ENCODE measurements at places on chromosomes 5 and 9. TPM values are rescaled to one million over a fixed set of nuclear protein-coding genes. Genes with fewer than 3 reads are reported as not detected.

- no peak overlapping the region for H3K27ac ChIP-seq
- H3K27me3 ChIP-seq: no peaks in the 10 kb centered on the region
- DNase-seq: no peak
- no peak overlapping the region for H3K4me3 ChIP-seq
Measured at GRCh38 chr5:82793808-82794419, 283.3 kb downstream of the TMEM167A start.

DNA sequence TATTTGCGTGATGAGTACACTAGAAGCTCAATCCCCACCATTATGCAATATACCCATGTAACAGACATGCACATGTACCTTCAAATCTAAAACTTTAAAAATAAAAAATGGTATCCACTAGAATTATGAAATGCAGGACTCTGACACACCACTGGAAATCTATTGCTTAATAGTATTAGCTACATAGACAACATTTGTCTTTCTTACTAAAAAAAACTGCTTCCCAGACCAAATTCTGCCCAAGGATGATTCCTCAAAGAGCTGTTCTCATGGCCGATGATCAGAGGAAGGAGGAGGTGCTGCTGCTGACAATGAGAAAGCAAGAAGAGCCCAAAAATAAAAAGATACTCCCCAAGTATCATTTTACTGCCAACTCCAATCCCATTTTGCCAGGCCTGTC is 67.2 kb downstream of the TTC39B start:
- no peak overlapping the region for H3K27ac ChIP-seq
- H3K36me3 ChIP-seq: no peaks in the 10 kb centered on the region
- no peak overlapping the region for H3K4me3 ChIP-seq

- H3K4me1 ChIP-seq: peaks cover 3% of the 10 kb centered on the region
- H3K27ac ChIP-seq: no peak overlapping the region
- no peak for DNase-seq
- H3K27me3 ChIP-seq: no peaks in the 10 kb centered on the region
Measured at GRCh38 chr9:78004478-78005229, 27.0 kb downstream of the GNAQ start.

- no peaks in the 10 kb centered on the region for H3K27me3 ChIP-seq
- no peak for DNase-seq
- H3K36me3 ChIP-seq: no peaks in the 10 kb centered on the region
- no peak overlapping the region for H3K27ac ChIP-seq
- no peak overlapping the region for H3K4me3 ChIP-seq
Measured at GRCh38 chr5:109880907-109881685, 191.4 kb downstream of the MAN2A1 start.

DNA sequence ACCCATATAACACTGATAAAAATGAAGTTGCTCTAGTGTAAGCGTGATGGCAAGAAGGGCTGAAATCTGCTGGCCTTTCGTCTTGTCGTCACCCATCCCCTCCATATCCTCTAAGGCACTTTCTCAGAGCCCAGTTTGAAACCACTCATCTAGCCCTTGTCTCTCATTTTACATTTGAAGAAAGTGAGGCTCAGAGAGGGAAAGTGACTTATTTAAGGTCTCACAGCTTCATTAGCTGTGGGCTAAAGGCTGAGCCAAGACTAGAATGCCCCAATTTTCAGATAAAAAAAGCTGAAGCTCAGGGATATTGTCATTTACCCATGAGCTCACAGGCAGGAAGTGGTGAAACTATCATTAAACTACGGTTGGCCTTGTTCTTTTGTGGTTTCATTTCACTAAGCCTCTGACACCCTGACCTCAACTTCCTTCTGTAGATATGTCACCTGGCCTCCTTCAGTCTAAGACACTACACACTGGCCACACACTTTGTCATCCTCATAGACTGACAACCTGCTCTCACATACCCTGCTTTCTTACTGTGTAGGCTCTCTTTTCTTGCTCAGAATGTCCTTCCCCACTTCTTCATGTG is 176.7 kb upstream of the DMAC1 start:
- no peaks in the 10 kb centered on the region for H3K4me1 ChIP-seq
- H3K27ac ChIP-seq: no peak overlapping the region
- no peaks in the 10 kb centered on the region for H3K36me3 ChIP-seq
- no peaks in the 10 kb centered on the region for H3K27me3 ChIP-seq
- DNase-seq: no peak

DNA sequence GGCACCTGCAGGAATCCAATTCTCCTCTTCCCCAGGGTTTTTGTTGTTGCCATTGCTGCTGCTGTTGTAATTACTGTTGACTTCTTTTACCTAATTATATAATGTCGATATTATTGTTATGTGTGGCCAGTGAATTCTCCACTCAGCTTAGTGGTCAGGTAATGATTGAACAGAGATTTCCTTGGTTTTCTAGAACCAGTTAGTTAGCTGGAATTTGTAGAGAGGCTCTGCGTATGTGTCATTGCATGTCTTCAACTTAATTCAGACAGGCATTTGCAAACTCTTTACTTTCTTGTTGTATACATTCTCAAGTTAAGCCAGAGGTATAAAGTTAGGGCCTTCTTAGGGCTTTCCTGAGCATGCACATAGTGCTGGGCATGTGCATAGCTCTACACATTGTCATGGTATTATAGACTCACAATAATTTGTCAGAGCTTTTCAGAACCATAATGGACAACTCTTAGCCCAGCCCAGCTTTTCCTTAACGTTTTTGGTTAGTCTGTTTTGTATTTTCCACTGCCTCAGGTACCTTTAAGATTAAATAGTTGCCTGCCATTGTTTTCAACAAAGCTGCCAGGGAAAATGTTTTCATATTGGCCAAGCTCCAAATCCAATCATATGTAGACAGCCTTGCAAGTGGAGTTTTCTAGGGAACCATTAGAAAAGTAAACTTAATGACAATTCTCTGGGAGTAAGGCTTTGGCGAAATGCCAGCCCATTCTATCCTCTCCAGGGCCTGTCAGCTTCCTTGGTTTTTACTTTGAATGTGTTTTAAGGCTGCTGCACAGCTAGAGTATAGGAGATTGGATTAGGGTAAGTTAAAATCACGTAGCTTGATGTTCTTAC is 68.1 kb downstream of the UBE2R2 start:
- DNase-seq: no peak
- no peaks in the 10 kb centered on the region for H3K36me3 ChIP-seq

DNA sequence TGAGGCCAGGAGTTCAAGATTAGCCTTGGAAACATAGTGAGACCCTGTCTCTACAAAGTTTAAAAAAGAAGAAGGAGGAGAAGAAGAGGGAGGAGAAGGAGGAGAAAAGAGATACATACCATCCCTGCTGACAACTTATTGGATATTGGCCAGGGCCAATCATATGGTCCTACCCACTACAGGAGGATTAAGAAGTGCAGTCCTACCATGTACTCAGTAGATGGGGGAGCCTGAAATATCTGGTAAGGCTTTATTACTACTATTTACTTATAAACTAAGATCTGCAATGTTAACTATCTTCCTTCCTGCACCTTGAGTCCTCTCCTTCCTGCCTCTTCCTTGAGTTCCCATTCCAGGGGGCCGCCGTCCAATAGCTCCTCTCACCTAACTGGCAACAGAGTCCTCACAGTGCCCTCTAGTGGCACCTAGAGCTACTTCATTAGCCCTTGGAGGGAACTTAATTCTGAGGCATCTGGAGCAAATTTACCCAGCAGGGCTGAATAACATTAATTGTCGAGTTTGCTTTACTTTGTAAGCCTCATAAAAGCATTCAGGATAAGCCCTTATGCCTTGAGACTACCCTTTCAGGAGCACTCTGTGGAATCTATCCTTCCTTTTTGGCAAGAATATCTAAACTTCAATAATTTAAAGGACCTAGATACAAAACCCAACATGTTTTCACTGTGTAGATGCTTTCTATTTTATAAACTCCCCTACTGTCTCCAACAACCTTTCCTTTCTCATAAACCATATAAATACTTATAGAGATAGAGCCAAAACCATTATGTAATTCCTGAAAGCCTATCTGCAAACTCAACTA is 39.1 kb upstream of the RANBP6 start:
- no peak overlapping the region for H3K4me3 ChIP-seq
- no peaks in the 10 kb centered on the region for H3K36me3 ChIP-seq
- H3K27ac ChIP-seq: no peak overlapping the region
- no peaks in the 10 kb centered on the region for H3K4me1 ChIP-seq
- DNase-seq: no peak

- H3K4me1 ChIP-seq: no peaks in the 10 kb centered on the region
- peaks cover 2% of the 10 kb centered on the region for H3K27me3 ChIP-seq
- no peaks in the 10 kb centered on the region for H3K36me3 ChIP-seq
- H3K4me3 ChIP-seq: no peak overlapping the region
- no peak overlapping the region for H3K27ac ChIP-seq
- no peak for DNase-seq
Measured at GRCh38 chr5:127330116-127330515, 39.5 kb downstream of the MEGF10 start.

DNA sequence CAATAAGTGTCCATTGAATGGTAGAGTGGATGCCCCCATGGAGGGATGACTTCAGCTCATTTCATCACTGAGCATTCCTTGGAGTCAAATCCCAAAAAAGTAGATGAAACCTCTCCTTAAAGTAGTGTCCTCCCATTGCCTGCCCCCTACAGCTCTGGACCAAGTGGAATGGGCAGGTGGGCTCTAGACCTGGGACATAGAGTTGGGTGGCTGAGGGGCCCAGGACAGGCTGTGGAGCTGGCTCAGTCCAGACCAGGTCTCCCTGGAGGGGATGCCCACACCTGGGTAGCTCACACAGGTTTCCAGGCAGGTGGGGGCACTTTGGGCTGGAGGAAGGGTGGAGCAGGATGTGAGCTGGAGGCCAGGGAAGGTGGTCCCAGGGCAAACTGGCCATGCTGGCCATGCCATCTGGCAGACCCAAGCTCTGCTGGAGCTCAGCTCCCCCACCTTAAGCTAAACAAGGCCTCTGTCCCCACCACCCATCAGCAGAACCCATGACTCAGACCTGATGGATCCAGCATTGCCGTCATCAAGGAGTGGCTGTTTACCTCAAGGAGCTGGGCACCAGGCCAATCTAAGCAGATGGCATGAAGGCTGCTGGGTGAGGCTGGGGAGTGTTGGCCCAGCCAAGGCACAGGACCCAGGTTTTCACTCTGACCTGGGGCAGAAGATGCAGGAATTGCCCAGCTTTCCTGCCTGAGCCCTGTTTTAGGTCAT is 6.2 kb upstream of the SPINK4 start:
- no peaks in the 10 kb centered on the region for H3K4me1 ChIP-seq
- no peaks in the 10 kb centered on the region for H3K27me3 ChIP-seq
- no peak overlapping the region for H3K27ac ChIP-seq
- DNase-seq: no peak
- H3K36me3 ChIP-seq: no peaks in the 10 kb centered on the region

- no peaks in the 10 kb centered on the region for H3K36me3 ChIP-seq
- no peaks in the 10 kb centered on the region for H3K4me1 ChIP-seq
- peak; percentile 71 for DNase-seq
- H3K4me3 ChIP-seq: no peak overlapping the region
Measured at GRCh38 chr9:137314561-137315560, 12.8 kb upstream of the NRARP start.

GRCh38 chr9:37036776-37037502 is 2.9 kb upstream of the PAX5 start:
- DNase-seq: peak; percentile 82
- peaks cover 2% of the 10 kb centered on the region for H3K4me1 ChIP-seq
- no peaks in the 10 kb centered on the region for H3K36me3 ChIP-seq
- H3K27me3 ChIP-seq: no peaks in the 10 kb centered on the region
- peak overlapping the region; percentile 23 for H3K4me3 ChIP-seq

DNA sequence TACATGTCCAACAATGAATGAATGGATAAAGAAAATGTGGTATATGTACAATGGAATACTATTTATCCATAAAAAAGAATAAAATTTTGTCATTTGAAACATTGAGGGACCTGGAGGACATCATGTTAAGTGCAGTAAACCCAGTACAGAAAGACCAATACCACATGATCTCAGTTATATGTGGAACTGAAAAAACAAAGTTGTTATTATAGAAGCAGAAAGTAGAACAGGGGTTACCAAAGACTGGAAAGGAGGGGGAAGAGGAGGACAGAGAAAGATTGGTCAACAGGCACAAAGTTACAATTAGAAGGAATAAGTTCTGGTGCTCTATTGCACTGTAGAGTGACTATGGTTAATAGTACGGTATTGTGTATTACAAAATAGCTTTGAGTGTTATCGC is 233.8 kb downstream of the SEMA6A start:
- DNase-seq: no peak
- no peaks in the 10 kb centered on the region for H3K36me3 ChIP-seq
- no peaks in the 10 kb centered on the region for H3K4me1 ChIP-seq

DNA sequence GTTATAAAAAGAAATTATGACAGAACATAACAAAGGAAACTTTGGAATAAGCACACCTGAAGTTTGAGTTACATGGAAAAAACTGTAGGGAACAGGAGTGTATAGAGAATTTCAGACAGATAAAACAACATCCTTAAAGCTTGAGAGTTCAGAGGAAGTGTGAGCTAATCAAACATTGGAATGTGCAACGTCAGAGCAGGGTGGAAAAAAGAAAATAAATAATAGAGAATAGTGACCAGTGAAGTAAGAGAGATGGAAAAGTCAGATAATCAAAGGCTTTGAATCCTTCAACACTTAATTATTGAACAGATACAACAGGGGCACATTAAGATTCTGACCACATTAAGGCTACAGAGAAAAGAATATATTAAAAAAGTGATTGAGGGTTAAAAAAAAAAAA is 128.5 kb upstream of the CDH10 start:
- DNase-seq: no peak
- no peaks in the 10 kb centered on the region for H3K27me3 ChIP-seq
- no peak overlapping the region for H3K27ac ChIP-seq
- H3K4me3 ChIP-seq: no peak overlapping the region
- H3K36me3 ChIP-seq: no peaks in the 10 kb centered on the region

- peak; percentile 69 for DNase-seq
- no peaks in the 10 kb centered on the region for H3K36me3 ChIP-seq
- no peaks in the 10 kb centered on the region for H3K4me1 ChIP-seq
- H3K27me3 ChIP-seq: no peaks in the 10 kb centered on the region
Measured at GRCh38 chr9:27528886-27529315, 713 bp downstream of the MOB3B start.

- no peaks in the 10 kb centered on the region for H3K36me3 ChIP-seq
- no peak overlapping the region for H3K4me3 ChIP-seq
- H3K27ac ChIP-seq: no peak overlapping the region
Measured at GRCh38 chr9:8346296-8346695, 546.7 kb upstream of the DMAC1 start.

- H3K36me3 ChIP-seq: no peaks in the 10 kb centered on the region
- no peaks in the 10 kb centered on the region for H3K27me3 ChIP-seq
- H3K4me1 ChIP-seq: no peaks in the 10 kb centered on the region
- no peak for DNase-seq
- H3K27ac ChIP-seq: no peak overlapping the region
- H3K4me3 ChIP-seq: no peak overlapping the region
Measured at GRCh38 chr5:146993876-146994530, 115.4 kb upstream of the PPP2R2B start.

The ARID3C gene
- not detected for polyA plus RNA-seq

The CTXN3 gene
- polyA plus RNA-seq: not detected

The ALDOB gene
- polyA plus RNA-seq: 1.3 TPM

The AQP7 gene
- polyA plus RNA-seq: 1.4 TPM

The HIGD2A gene
- 75.5 TPM for polyA plus RNA-seq

The ADAM19 gene
- polyA plus RNA-seq: 9.6 TPM
